ENCODE measurements at places on chromosomes 6 and 20.

DNA sequence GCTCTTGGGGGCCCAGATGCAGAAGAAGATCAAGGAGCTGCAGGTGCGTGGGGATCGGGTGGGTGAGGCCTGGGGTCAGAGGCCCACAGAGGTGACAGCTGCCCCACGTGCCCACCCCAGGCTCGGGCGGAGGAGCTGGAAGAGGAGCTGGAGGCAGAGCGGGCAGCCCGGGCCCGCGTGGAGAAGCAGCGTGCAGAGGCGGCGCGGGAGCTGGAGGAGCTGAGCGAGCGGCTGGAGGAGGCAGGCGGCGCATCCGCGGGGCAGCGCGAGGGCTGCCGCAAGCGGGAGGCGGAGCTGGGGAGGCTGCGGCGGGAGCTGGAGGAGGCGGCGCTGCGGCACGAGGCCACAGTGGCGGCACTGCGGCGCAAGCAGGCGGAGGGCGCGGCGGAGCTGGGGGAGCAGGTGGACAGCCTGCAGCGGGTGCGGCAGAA, 41.5 kb downstream of the MYH7B start:
- no peak for DNase-seq

GRCh38 chr6:40054186-40054585, 119.9 kb upstream of the MOCS1 start:
- no peak for DNase-seq

GRCh38 chr6:127554435-127555006, 22.5 kb upstream of the C6orf58 start:
- DNase-seq = no peak

GRCh38 chr6:155509743-155510475, 54.3 kb upstream of the NOX3 start:
- no peak for DNase-seq

DNA sequence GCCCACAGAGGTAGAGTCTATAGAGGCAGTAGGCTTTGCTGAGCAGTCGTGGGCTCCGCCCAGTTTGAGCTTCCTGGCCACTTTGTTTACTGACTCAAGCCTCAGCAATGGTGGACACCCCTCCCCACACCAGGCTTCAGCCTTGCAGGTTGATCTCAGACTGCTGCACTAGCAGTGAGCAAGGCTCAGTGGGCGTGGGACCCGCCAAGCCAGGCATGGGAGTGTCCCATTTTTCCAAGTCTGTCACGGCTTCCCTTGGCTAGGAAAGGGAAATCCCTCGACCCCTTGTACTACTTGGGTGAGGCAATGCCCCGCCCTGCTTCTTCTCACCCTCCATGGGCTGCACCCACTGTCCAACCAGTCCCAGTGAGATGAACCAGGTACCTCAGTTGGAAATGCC, 135.3 kb upstream of the NT5E start:
- DNase-seq = no peak

- no peak for DNase-seq
These were observed 226.2 kb downstream of the SYNDIG1 start for GRCh38 chr20:24695529-24696225.

GRCh38 chr20:56685879-56686278, 56.8 kb downstream of the TFAP2C start:
- DNase-seq = no peak

DNA sequence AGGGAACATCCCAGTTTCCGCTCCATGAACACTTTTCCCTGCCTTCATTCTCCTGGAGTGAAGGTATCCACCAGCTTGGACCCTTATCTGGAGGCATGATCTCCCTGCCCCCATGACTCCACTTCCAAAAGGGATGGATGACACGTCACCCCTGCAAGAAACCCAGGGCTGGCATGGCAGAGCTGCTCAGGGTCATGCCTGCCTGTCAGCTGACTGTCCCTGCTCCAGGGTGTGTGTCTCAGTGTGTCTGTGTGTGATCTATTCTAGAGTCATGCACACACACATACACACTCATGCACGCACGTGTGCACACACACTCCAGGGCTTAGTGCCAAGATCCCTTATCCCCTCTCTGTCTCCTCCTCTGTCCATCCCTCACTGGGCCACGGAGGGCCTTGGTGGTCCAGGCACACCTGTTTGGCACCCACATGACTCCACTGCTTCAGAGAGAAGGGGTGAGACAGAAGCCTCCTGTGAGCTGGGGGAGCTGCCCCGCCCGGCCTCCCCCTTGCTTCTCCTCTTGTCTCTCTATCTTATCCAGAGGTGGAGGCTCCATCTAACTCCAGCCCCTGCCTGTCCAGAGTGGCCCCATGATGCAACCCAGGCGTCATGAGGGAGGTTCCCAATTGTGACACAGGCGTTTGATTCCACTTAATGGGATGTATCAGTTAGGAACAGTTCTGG, 290.9 kb downstream of the CDC5L start:
- no peak for DNase-seq

DNA sequence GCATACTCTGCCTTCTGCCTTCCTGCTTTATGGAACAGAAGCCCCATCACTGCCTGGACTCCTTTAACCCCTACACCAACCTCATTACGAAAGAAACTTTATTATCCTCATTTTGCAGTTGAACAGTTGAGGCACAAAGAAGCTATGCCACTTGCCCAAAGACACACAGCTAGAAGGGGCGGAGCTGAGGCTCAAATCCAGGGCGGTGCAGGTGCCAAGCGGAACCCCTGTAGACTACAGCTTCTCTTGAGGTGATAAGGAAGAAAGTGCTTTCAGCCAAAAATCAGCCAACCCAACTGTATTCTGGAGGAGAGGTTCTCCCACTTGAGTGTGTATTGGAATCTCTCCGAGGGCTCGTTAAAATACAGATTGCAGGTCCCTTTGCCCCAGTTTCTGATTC, 90.5 kb downstream of the PRND start:
- no peak for DNase-seq
